Fibroblast of skin of abdomen (primary cell): ENCODE measurements at places on chromosomes 7 and 10.

DNA sequence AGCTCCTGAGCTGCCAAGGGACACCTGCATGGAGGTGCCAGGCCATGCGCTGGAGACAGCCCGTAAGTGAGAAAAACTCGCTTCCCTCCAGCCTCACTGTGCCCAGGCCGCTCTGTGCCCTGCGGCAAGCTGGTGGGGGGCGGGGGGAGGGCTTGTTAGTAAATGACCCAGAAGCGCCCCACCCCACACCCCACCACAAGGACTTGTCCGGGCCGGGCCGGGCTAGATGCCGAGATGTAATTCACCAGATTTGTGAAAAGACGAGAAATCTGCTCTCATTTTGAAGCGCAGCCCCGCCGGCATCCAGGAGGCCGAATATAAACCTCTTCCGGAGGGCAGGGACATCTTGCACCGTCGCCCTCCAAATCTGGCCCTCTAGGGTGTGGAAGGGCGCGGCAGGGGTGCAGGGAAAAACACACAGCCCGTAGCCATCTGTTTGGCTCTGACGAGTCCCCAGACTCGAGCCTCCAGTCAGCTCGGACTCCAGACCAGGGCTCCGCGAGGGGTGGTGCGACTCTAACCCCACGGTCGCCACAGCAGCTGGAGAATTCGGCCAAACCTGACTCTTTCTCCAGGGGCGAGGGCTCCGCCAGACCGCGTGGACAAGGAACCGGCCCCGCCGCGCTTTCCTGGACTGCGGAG is 14.8 kb downstream of the TLX1 start:
- DNase-seq, result no peak

GRCh38 chr10:124332426-124332825 is 86.3 kb downstream of the OAT start:
- peak; percentile 20 for DNase-seq

DNA sequence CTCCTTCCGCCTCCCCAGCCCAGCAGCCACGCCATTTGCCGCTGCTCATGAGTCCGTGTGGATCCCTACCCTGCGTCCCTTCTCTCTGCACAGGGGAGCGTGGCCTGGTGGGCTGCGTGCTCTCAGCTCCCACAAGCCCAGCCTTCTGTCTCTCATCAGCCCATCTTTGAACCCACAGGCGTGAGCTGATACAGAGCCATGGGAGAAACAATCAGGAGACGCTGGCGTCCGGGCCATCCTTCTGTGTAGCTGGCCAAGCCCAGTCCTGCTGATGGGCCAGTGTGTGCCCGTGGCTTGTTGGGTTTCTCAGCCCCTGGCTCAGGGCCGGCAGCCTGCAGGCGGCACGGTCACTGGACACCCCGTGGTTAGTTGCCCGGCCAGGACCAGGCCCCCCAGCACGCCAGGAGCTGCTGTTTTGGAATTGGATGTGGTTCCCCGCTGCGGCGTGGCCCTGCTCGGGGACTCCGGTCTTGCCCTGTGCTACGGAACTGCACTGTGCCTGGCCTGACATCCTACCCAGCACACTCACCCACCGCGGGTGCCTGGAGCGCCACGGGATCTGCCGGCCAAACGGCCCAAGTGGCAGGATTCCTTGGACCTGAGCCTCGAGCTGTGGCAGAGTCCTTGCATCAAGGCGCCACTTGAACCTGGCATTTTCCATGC is 88.9 kb downstream of the ELFN1 start:
- no peak for DNase-seq

DNA sequence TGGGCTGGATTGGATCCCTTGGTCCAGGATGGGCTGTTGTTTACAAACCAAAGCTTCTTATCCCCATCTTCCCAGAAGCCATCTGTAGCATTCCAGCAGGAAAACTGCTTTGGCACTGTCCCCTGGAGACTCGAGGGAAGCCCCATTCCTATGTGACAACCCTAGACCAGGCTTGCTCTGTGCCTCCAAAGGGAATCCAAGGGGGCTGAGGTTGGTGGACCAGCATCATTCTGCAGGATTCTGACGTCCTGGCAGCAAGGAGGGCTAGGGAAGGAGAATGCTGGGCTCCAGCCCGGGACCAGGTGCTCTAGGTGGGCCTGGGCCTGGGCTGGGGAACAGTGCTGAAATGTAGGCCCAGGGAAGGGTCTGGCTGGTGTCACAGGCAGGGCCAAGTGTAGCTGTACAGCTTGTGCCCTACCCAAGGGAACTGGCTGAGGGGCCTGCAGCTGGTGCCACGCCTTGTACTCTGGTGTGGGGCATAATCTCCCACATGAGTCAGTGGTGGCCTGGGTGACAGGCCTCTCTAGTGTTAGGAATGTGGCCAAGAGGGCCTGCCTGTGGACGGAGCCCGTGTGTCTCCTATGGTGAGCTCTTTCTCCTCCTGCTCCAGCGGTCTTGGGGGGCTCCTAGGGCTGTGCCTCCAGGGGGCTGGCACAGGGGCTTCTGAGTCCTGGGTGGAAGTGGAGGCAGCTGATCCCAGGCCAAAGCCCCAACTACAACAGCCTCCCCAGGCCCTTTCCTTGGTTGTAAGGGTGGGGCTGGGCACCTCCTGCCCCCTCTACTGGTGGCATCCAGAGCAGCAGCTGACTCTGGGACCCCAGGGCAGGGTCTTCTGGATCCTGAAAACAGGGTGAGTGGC is 25.2 kb downstream of the TRIM8 start:
- no peak for DNase-seq

GRCh38 chr7:82676777-82677463 is 233.3 kb upstream of the CACNA2D1 start:
- DNase-seq, result no peak
